ENCODE measurements at places on chromosomes 7 and 10. TPM values are rescaled to one million over a fixed set of nuclear protein-coding genes. Genes with fewer than 3 reads are reported as not detected.

CYP3A7 gene
- total RNA-seq = not detected

GRCh38 chr10:119348516-119349240 is 141.3 kb downstream of the GRK5 start:
- DNase-seq = no peak

GRID2IP gene
- 2.5 TPM for total RNA-seq

GRCh38 chr7:117986645-117987269 is 113.5 kb upstream of the CTTNBP2 start:
- DNase-seq = no peak

GRCh38 chr7:98077762-98078161 is 28.9 kb upstream of the LMTK2 start:
- no peak for DNase-seq

DNA sequence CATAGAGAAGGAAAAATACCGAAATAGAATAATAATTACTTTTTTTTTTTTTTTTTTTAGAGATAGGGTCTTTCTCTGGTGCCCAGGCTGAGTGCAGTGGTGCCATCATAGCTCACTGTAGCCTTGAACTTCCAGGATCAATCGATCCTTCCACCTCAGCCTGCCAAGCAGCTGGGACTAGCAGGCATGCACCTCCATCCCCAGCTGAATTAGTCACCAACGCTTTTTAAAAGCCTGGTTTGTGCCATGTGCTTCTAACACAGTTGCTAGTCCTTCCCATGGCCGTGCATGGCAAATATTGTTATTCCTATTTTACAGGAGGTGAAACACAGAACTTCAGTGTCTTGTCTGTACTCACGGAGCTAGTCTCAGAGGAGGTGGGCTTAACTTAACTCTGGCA is 23.2 kb downstream of the LYZL2 start:
- DNase-seq = no peak

DNA sequence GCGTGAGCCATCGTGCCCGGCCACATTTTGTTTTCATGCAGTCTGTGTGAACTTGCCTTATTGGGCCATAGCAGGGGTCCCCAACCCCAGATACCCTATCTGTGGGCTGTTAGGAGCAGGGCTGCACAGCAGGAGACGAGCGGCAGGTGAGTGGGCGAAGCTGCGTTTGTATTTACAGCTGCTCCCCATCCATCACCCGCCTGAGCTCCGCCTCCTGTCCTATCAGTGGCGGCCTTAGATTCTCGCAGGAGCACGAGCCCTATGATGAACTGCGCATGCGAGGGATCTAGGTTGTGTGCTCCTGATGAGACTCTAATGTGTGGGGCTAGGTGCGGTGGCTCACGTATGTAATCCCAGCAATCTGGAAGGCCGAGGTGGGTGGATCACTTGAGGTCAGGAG is 293.9 kb downstream of the CAMK1D start:
- no peak for DNase-seq
